ENCODE measurements at places on chromosomes 4 and X.

DNA sequence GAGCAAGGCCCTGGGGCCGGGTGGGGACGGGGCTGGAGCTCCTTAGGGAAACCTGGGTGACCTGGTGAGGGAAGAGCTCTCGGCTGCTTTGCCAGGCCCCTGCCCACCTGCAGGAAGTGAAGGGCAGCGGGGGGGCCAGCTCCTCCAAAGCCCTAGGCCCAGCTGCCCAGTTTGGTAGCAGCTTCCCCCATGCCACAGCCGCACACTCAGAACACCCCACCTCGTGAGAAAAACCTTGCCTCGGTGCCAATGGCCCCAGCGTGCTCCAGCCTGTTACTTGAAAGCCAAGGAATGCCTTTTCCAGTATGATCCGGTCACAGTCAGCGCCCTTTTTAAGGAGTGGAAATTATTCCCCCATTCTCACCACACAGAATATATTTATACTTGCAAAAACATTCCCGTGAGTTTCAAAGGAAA is 38.3 kb downstream of the ACOX3 start:
- DNase-seq = peak; percentile 54

GRCh38 chr4:122992641-122993040 is 70.2 kb upstream of the NUDT6 start:
- DNase-seq = no peak

- peak; percentile 87 for DNase-seq
Measured at GRCh38 chrX:120781403-120781802, 94.3 kb downstream of the CT47B1 start.

DNA sequence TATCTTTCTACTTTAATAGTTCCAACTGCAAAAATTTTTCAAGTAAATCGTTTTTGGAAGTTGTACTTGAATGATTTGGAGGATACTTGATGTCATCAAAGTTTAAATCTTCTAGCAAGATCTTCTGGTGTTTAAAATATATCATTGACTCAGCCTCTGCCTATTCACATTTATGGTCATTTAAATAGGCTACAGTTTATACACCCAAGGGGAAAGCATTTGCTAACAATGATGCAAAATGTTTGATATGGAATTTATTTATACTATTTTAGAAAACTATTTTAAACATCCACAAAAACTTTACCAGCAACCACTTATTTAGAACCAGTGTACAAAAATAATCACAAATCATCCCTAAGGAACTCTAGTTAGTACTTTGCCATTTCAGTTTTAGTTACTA is 123.3 kb upstream of the STIM2 start:
- no peak for DNase-seq

DNA sequence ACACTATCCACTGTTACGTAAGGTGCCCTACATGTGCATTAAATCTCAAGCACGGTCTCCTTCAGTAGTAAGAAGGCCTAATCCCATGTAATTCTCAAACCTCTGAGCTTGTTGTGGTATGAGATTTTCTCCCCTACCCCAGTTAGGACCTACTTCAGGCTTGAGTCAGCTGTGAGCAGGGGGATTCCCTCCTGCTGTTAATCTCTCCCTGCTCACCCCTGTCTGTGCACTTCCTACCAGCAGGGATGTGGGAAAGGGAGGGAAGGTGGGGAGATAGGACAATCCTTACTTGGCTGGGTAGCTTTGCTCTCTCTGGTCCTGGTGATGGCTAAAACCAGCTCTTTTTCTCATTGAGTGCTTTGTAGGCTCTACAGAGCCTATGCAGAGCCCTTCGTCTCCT is 60.8 kb downstream of the PALLD start:
- no peak for DNase-seq

GRCh38 chrX:74788545-74789086 is 136.6 kb downstream of the NEXMIF start:
- DNase-seq = no peak

GRCh38 chrX:40440866-40441265 is 139.9 kb upstream of the ATP6AP2 start:
- DNase-seq = no peak

DNA sequence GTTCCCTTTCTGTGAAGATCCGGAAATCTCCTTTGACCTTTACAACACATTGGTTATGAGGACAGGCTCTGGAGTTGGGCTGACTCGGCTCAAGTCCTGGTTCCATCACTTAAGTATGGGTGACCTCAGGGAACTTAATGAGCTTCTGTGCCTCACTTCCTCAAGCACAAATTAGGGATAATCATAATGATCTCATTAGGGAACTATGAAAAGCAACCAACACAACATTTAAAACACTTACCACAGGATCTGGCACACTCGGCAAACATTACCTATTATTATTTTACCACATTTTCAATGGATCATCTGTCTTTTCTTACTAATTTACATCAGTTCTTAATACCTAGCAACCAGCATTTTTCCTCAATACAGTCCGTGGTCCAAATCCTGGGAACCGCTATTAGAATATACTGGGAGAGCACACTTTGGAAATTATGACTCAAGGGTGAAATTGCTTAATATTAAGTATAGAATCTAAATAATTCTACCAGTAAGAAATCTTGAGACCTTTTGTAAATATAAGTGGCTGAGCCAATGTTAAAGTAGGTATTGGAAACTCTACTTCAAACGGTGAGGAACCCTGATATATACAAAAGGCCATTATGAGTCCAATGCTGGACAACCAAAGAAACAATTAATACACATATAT is 19.6 kb downstream of the ADGRA3 start:
- DNase-seq = no peak

DNA sequence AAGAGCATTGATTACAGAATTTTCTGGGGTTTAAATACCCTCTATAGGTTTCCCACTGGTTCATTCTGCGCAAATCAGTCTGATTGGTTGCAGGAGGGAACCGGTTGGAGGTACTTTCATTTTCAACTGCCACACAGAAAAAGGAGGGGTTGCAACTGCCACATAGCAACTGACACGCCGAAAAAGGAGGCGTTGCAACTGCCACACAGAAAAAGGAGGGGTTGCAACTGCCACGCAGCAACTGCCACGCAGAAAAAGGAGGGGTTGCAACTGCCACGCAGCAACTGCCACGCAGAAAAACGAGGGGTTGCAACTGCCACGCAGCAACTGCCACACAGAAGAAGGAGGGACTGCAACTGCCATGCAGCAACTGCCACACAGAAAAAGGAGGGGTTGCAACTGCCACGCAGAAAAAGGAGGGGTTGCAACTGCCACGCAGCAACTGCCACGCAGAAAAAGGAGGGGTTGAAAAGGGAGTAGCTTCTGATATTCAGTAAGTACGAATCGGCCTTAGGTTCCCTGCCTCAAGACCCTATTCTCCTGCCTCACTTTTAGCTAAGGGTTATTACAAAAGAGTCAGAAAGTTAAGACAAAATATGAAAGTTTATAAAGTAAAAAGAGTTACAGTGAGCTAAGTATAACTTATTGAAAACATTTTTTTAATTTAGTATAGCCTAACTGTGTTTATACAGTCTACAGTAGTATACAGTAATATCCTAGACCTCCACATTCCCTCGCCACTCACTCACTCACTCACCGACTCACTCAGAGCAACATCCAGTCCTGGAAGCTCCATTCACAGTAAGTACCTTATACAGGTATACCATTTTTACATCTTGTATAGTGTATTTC is 431.8 kb downstream of the KCTD8 start:
- no peak for DNase-seq

GRCh38 chr4:156536661-156537060 is 434.9 kb downstream of the PDGFC start:
- DNase-seq = peak; percentile 9

GRCh38 chr4:127179256-127180087 is 453.3 kb upstream of the INTU start:
- DNase-seq = peak; percentile 60

GRCh38 chr4:177444911-177445736 is 2.9 kb upstream of the AGA start:
- DNase-seq = no peak

- DNase-seq = no peak
Measured at GRCh38 chr4:158299459-158300007, 89.2 kb downstream of the TMEM144 start.

GRCh38 chr4:34720571-34720970 is 1523.7 kb downstream of the ARAP2 start:
- DNase-seq = peak; percentile 90

GRCh38 chr4:8219236-8219635 is 20.1 kb downstream of the SH3TC1 start:
- no peak for DNase-seq

DNA sequence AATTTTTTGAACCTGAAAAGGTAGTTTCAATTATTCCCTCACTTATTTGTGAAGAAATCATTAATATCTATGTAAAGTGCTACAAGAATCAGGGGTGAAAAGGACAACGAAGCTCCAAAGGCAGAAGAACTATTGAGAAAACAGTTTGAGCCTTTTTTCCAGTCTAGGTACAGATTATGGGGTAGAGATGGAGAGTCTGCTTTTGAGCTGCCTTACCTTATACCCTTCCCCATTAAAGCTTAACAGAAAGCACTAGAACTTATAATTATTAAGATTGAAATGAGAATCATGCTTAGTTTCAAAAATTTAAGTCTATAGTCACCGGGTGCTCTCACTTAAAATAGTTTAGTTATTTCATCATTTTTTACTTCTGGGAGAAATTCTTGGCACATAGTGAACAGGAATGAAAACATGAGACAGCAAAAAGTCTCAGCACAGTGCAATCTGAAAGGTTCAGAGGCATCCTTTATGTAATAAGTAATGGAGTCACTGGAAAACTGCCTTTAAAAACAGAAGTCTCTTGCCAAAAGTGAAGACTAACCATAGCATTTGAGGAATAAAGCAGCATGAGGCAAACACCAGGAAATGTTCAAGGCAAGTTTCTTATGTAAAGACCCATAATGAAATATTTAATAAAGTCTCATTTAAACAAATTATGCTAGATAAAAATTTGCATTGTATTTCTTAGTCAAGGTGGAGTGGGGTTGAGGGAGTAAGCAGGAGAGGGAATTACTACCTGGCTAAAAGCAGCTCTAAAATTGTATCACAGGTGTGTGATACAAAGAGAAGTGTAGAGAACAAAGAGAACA is 5.1 kb upstream of the DCLK2 start:
- peak; percentile 84 for DNase-seq
